ENCODE measurements at places on chromosomes 4 and X.

GRCh38 chr4:137861682-137862081 is 329.4 kb upstream of the PCDH18 start:
- DNase-seq, result no peak

GRCh38 chrX:46278572-46278971 is 266.6 kb downstream of the ZNF674 start:
- DNase-seq, result no peak

DNA sequence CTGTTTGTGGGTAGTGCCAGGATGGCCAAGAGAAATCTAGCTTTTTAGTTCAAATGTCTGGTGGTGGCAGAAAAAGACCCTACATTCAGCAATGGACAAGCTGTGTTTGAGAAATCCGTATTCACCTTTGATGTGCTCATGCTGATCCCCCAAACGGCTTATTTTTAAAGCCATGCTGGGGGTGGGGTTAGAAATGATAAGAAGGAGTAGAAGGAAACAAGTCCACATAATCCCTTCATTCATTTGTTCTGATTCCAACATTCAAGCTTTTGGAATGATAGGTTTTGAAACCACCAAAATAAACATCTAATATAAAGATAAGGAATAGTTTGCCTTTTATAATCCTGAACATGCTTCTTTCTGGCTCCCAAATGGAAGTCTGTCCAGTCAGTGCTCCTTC is 92.0 kb upstream of the DKK2 start:
- no peak for DNase-seq

- no peak for DNase-seq
Observed at GRCh38 chrX:15382813-15383212, 1.4 kb downstream of the VEGFD start.

DNA sequence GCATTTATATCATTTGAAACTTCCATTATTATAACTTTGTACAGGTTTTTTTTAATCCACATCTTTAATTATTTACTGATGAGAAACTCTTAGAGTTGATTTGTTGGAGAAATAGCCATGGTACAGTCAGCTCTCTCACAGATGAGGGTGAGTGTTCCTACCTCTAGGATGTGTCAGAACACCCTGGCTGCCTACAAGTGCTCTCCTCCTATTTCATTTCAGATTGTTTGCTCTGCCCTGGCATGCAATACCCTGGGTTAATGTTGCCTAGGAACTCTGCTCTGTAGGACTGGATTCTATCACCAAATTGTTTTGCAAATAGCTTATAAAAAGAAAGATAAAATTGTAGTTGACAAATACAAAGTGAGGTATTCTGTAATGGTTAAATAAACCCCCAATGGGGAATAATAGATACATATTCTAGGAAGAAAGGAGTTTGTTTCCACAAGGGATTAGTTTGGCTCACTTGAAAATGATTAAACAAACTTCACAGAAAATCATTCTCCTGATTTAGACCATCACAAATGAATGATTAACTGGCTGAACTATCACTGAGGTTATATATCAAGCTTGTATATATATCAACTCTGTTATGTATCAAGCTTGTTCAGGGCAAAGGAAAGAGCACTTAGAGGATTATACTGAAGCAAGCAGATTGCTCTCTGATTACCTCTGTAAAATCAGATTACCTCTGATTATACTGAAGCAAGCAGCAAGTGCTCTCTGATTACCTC is 150.0 kb downstream of the PDE5A start:
- DNase-seq, result no peak

GRCh38 chr4:108049406-108049805 is 59.7 kb downstream of the HADH start:
- DNase-seq, result no peak

- no peak for DNase-seq
Observed at GRCh38 chr4:82782626-82783345, 15.8 kb downstream of the SCD5 start.

DNA sequence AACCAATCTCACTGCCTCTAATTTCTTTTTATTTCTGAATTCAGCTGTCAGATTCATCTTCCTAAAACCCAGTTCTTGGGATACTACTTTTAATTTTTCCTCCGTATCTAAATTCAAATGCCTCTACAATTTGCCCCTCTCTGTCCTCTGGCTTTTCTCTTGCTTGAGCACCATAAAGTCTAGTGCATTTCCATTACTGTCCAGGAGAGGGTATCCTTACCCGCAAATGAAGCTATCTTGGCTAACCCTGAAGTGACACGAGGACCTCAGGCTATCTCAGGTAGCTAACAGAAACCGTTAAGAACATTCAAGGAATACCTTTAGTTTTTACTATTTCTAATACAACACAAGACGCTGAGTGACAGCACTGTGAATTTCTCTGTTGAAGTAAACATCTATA is 49.4 kb upstream of the PRR32 start:
- DNase-seq, result no peak

DNA sequence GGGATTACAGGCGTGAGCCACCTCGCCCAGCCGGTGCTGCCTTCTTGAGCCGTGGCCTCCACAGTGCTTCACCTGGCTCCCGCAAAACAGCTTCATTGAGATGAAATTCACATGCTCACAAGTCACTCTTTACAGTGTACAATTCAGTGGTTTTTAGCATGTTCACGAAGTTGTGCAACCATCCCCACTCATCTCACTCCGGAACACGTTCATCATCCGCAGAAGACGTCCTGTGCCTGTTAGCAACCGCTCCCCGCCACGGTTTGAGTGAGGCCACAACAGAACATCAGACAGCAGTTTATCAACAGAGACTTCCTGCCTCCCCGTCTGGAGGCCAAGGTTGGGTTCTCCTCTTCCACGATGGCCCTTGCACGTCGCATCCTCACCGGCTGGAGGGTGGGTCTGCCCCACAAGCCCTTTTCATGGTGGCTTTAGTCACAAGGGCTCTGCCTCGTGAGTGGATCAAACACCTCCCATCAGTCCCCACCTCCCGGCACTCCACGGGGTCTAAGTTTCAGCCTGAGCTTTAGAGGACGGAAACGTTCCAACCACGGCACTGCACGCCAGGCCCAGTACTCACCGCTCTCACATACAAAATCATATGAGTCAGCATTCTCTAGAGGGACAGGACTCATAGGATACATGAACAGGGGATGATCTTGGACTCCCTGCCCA is 29.6 kb upstream of the SPON2 start:
- peak; percentile 67 for DNase-seq
